ENCODE measurements at places on chromosomes 13 and 19.

GRCh38 chr19:38095411-38096308, 128.4 kb downstream of the DPF1 start:
- peak; percentile 16 for DNase-seq

- no peak for DNase-seq
Measured at GRCh38 chr13:60893801-60894200, 496.8 kb downstream of the TDRD3 start.

DNA sequence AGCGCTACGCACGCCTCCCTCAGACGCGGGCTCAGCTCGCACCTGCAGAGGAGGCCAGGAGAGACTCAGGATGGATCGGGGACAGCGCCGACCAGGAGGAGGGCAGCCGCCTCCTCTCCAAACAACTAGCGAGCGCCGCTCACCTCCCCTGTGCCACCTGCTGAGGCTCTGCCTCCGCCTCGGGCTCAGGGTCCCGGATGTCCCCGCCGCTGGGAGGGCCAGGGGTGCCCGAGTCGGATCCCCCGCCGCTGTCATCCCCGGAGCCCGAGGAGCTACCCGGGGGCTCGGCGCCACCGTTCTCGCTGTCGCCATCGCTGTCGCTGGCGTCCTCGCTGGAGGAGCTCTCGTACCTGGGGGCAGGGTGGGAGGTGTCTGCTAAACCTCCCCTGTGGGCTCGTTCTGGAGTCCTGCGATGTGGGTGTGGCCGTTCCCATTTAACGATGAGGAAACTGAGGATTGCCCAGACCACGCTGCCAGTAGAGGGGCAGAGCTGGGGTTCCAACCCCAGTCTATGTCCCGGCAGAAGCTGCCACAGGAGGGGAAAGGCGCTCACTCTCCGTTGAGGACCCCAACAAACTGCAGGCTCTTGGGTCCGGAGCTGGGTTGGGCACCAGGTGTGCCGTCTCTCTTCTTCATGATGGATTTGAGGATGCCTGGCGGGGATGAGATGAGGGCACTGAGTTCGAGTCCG, 9.2 kb downstream of the KANK3 start:
- no peak for DNase-seq

- no peak for DNase-seq
Measured at GRCh38 chr19:1003283-1003682, 3.1 kb downstream of the GRIN3B start.

DNA sequence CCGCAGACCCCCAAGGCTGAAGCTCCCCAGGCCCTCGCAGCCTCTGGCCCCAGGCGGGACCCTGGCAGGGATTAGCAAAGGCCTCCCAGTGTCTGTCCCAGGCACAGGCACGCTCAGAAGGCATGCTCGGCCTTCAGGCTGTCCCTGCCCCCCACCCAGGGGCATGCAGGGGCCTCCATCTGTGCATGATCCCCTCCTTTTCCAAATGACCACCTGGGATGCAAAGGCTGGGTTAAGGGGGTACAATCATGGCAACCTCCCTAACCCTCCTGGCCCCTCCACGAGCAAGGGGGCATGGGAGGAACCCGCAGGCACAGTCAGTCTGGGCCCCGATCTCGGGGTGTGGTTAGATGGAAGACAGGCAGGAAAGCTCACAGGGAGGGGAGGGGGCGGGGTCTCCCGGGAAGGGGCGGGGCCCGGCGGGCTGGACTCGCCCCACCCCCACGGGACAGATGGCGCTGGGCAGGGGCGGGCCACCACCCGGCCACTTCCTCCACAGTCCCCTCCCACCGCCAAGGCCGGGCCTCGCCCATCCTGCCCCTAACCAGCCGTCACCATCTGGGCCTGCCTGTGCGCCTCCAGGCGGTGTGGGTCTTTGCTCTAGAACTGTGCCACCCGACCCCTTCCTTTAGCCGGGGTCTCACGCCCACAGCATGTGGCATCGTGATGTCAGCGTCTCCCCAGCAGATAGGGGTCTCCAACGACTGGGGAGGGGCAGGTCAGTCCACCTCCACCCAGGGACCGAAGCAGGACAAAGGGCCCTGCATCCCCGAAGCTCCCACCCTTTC, 7.0 kb upstream of the REXO1 start:
- DNase-seq, result no peak

DNA sequence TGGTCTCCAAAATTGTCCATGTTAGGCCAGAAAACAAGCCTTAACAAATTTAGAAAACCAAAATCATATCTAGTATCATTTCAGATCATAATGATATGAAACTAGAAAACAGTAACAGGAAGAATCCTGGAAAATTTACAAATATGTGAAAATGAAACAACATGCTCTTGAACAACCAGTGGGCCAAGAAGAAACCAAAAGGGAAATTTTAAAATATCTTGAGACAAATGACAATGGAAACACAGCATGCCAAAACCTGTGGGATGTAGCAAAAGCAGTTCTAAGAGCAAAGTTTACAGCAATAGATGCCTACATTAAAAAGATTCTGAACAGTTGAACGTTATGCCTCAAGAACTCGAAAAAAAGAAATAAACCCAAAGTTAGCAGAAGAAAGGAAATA, 32.6 kb downstream of the VWA8 start:
- DNase-seq, result no peak

GRCh38 chr19:13796301-13797057, 1.2 kb downstream of the ZSWIM4 start:
- peak; percentile 77 for DNase-seq

DNA sequence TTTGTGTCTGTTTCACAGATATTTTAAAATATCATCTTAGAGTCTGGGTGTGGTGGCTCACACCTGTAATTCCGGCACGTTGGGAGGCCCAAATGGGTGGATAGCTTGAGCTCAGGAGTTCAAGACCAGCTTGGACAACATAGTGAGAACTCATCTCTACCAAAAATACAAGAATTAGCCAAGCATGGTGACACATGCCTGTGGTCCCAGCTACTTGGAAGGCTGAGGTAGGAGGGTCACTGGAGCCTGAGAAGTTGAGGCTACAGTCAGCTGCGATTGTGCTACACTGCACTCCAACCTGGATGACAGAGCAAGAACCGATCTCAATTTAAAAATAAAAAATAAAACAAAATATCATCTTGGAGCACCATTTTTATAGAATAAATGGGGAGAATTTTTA, 1247.6 kb upstream of the MIR17HG start:
- no peak for DNase-seq

DNA sequence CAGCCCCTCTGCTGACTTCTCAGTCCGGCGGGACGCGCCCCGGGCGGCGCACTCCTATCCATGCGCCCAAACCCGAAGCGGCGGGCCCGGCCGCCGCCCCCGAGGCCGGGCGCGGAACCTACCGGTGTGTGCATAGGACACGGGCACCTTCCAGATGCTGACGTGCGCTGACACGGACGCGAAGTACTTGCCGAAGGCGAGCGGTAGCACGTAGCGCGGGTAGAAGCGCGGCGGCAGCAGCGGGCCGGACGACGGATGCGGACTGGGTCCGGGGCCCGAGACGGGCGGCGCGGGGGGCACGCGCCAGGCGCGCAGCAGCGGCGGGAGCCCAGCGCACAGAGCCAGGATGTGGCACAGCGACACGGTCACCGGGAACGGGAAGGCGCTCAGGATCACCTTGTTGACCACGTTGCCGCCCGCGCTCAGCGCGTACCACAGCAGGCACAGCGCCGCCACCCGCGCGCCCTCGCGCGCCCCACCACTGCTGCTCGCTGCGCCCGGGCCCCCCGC, 338 bp downstream of the SLC35E1 start:
- DNase-seq, result no peak

GRCh38 chr13:100680131-100680530, 5.5 kb upstream of the TMTC4 start:
- no peak for DNase-seq

All from thoracic aorta (tissue), 2 donors.